ENCODE measurements at places on chromosomes 2 and 18.
A peak's percentile ranks its signal among the peaks of the same experiment; 100 is the strongest.

GRCh38 chr2:46970334-46971288, 55.0 kb upstream of the MCFD2 start:
- no peak for DNase-seq

GRCh38 chr2:235666213-235666781, 172.5 kb downstream of the AGAP1 start:
- no peak for DNase-seq

- no peak for DNase-seq
These were observed 34.9 kb downstream of the SMAD7 start for GRCh38 chr18:48915626-48916425.

DNA sequence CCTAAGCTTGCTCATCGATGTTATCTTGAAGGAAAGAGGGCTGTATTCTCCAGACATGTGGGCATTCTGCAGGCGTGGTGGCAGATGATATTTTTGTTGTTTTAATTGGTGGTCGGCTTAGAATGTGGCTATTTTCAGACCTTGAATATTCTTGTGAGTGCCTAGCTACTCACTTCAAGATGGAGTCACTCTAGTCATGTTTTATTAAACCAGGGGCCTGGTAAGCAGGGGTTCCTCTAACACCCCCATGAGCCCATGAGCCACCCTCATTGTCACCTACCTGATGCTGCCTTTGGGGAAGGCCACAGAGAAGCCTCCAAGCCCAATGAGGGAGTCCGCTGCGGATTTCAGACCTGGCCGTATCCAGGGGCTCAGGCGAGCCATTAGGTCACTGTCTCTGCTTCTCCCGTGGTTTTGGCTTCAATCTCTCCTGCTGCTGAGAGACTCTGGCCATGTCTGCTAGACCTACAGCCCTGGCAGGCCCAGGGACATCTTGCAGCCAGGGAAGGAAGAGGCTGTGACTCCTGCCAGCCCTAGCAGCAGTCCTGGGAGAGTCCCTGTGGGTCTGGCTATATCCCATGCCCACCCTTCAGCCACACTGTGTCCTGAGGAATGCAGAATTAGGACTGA, 16.3 kb upstream of the KLF11 start:
- DNase-seq, result no peak

- DNase-seq, result no peak
These were observed 123.8 kb downstream of the AFF3 start for GRCh38 chr2:100018341-100019193.

GRCh38 chr18:24019641-24020331, 5.2 kb downstream of the TTC39C start:
- DNase-seq, result no peak

DNA sequence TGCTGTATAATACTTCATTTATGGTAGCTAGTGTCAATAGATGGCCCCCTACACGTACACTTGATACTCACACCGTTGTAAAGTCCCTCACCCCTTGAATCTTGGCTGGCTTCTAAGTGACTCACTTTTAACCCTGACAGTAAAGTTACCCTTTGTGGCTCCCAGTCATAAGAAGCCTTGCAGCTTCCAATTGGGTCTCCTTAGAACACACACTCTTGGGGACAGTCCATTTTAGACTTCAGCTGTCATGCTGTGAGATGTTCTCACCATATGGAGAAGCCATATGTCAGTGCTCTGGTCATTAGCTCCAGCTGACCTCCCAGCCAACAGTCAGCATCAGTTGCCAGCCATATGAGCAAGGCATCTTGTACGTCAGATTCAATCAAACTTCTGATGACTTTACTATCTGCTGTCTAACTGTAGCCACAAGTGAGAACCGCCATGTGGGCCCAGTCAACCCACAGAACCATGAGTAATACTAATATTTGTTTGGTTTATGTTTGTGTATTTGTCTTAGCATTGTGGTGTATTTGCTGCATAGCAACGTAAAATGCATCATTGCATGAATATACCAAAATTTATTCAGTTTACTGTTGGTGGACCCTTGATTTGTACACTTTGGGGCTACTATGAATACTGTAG, 68.3 kb downstream of the PTPN4 start:
- no peak for DNase-seq

- no peak for DNase-seq
These were observed 44.7 kb downstream of the SOX11 start for GRCh38 chr2:5736886-5737285.

GRCh38 chr18:51541230-51541629, 343.7 kb upstream of the MEX3C start:
- DNase-seq, result no peak

- DNase-seq, result no peak
These were observed 6.3 kb downstream of the CFLAR start for GRCh38 chr2:201122276-201122675.

- DNase-seq, result no peak
These were observed 20.5 kb downstream of the SLC3A1 start for GRCh38 chr2:44295633-44296359.

GRCh38 chr2:235654103-235654813, 160.4 kb downstream of the AGAP1 start:
- no peak for DNase-seq

- DNase-seq, result no peak
These were observed 38.5 kb upstream of the SNED1 start for GRCh38 chr2:240959941-240960308.

DNA sequence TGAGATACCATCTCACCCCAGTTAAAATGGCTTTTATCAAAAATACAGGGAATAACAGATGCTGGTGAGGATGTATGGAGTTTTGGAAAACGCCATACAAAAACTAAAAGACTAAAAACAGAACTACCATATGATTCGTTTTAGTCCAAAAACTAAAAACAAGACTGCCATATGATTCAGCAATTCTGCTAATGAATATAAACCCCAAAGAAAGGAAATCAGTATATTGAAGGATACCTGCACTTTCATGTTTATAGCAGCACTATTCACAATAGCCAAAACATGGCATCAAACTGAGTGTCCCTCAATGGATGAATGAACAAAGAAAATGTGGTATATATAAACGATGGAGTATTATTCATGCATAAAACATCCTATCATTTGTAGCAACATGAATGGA, 224.4 kb upstream of the MC4R start:
- no peak for DNase-seq

DNA sequence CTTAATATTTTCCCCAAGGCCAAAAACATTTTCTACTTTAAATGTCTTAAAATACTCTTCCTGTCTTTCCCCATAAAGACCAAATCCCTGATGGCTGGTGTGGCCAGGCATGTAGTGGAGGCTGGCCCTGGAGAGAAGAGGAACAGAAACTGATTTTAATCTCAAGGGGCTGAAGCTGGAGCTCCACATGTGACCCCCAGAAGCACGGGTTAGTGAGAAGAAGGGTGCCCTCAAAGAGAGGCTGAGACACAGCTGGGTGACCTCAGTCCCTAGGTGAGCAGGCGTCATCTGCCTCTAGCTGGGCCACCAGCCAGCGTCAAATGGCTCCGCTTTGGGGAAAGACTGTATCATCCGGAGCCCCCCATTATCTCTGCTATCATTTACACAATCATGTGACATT, 19.3 kb upstream of the TMEM18 start:
- DNase-seq, result no peak

DNA sequence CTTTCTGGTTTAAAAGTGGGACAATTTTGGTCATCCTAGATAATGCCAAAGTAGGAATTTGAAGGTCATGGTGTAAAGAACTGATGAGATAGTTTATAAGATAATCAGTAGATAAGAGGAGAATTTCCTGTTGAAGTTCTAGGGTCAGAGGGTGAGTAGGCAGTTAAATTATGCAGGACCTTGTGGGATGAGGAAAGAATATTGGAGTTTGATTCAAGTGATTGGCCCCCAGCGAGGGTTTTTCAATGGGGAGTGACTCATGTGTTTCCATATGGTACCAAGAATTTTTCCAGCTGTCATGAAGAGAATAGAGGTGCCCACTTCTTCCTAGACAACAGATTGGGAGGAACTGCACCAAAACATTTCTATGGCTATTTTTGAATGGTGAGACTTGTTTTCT, 940.2 kb upstream of the ZEB2 start:
- no peak for DNase-seq

GRCh38 chr2:12890066-12890465, 173.3 kb downstream of the TRIB2 start:
- DNase-seq, result no peak

DNA sequence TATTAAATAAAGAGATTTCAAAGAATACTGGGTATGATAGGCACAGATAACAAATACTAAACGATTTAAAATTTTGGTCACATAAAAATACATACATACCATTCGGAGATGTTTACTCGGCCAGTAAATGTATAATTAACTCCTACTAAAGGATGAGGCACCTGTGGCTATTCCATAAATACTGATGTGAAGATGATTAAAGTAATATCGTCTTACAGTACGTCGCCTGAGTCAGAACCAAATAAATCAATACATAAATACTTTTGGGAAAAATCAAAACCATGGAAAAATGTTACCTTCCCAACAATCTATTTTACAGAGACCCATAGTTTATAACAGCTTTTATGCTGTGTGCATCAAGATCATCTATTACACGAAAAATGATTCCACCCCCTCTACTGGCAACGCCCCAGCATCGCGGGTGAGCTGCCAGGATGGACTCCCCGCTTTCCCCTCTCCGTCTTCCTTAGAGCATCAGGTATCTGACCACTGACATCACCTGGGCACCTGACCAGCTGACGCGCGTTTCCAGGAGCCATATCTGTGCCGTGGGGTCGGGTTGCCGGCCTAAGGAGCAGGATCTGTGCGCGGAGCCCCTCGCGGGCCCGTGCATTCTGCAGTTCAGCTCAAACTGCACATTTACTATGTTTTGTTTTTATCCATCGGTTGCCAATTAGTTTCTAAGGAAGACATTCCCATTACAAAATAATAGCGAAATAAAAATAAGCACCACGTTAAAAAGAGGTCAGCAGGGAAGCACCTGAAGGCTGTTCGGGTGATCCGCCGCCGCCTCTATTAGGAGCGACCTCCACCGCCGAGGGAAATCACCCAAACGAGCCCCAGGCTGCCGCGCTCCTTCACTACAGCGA, 901 bp downstream of the ICA1L start:
- peak; percentile 39 for DNase-seq

GRCh38 chr18:9022397-9023155, 79.9 kb upstream of the NDUFV2 start:
- no peak for DNase-seq

DNA sequence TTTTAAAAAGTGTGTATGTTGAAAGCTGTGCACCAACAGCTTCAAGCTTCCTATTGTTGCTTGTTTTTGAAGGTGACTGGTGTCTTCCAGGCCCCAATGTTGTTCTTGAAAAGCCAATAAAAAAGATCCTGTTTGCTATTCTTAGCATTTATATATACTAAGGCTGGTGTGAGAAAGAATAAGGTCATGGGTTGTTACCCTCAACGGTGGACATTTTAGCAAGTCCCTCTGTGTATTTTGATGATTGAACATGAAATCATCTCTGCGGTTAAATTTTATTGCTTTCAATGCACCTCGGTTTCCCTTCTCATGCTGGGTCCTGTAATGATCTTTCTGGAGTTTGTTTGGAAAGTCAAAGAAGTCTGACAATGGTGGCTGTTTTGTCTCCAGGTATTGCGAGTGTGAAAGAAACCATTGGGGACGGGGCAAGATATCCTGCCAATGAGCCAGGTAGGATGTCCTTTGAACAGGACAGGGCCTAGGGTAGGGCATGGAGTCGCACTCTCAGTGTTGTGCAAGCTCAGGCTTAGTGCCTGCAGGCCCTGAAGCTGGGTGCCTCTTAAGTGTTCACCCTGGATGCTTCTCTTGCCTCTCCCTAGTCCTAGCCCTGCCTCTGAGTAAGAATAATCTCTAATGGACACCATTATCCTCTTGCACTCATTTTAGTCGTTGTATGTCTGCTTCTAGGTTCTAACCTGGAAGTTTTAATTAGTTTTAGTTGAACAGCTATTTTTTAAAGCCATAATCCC, 16.0 kb upstream of the KLF7 start:
- DNase-seq, result no peak

- DNase-seq, result no peak
These were observed 9.7 kb upstream of the GRP start for GRCh38 chr18:59210299-59210698.

DNA sequence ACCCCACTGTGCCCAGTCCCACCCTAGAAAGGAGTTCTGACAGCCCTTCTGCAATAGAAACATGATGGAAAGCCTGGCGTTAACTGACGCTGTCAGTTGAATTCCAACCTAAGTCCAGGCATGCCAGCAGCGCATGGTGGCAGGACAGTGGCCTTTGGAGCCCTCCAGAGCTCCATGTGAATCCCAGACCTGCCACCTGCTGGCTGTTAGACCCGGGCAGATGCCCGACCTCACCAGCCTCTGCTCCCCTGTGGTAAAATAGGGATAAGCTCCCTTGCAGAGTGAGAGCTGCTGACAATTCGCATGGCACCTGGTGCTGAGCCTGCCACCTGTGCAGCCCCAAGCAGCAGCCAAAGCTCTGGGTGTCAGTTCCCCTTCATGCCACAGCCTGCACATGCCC, 138.6 kb downstream of the LOXHD1 start:
- DNase-seq, result no peak

DNA sequence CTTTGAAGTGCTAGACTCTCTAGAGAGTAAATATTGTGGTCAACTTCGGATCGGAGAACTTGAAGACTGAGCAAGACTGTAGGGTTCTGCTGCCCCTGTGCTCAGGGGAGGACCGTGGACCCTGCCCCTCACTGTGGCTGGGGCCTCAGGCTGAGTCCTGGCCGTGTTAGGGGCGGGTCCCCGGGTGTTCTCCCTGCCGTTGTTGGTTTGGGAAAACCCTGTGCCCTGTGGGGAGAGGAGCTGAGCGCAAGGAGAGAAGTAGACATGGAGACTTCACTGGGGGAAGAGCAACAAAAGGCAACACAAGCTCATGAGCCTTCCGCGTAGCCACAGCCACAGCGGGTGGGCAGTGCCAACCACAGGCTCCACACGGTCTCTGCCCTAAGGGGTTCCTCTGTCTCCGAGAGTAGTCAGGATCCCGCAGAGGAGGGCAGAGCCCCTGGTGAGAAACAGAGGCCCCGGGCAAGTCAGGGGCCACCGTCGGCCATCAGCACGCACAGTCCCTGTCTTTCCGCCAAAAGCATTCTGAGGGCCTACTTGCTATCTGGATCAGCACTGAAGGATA, 53.1 kb downstream of the NTSR2 start:
- no peak for DNase-seq

DNA sequence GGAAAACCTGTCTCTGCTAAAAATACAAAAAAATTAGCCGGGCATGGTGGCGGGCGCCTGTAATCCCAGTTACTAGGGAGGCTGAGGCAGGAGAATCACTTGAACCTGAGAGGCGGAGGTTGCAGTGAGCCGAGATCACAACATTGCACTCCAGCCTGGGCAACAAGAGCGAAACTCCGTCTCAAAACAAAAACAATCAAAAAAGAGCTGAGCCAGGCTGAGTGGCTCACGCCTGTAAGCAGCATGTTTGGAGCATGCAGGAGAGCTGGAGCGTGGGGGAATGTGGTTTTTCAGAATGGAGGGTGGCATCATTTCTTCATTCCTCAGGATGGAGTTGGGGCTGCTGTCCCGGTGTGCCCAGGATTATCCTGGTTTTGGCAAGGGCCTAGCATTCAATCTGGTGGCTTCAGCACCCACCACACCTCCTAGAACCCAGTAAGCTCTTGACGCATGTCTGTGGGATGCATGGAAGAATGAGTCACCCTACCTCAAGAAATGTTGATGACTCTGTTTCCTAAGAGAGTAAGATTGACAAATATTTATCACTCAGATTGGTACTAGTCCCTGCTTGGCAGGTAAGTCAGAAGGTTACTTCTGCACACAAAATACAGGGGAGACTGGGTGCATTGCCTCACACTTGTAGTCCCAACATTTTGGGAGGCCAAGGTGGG, 90.2 kb upstream of the ODC1 start:
- no peak for DNase-seq

- no peak for DNase-seq
These were observed 89.0 kb upstream of the SERTAD2 start for GRCh38 chr2:64742678-64743077.

- DNase-seq, result no peak
These were observed 24.6 kb downstream of the RTP5 start for GRCh38 chr2:241894056-241894641.
